Stimulated activated CD8-positive, alpha-beta memory T cell treated with anti-CD3 and anti-CD28 coated beads, Interleukin-7, amount 100 ng/mL, for 4 hours (primary cell): ENCODE measurements at places on chromosomes 5 and 9.

DNA sequence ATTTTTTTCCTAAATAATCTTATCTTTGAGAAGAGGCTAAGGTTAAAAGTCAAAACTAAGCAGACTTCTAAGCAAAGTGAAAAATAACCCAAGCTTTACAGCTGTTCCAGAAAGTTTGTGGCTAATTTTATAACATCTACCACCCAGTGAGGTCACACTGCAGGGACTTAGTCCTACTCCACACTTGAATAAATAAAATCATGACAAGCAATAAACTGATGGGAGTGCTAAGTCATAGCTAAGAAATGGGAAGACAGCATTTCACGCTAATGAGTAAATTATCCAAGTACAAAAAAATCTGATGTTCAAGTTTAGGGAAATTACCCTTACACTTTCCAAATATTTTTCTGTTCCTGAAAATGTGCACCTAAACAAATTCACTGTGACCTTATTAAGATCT, 47.7 kb downstream of the ZNF608 start:
- DNase-seq, result no peak

DNA sequence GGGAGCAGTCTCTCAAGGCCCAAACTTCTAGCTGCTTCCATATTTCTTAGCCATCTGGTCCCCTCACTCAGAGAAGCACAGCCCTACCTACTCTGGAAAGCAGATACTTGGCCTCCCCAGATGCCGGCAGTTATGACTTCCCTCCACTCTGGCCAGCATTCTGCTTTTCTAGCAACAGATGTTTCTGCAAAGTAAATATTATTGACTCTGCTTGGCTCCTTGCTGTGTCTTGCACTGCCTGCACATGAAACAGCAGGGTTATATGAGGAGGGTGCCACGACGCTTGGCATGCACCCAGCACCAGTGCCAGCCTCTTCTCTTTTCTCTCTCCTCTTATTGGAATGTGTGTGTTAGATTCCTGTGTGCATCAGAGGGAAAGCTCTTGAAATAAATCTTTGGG, 99.7 kb downstream of the ARHGAP26 start:
- no peak for DNase-seq

GRCh38 chr5:116766470-116766947, 191.9 kb upstream of the SEMA6A start:
- DNase-seq, result no peak

DNA sequence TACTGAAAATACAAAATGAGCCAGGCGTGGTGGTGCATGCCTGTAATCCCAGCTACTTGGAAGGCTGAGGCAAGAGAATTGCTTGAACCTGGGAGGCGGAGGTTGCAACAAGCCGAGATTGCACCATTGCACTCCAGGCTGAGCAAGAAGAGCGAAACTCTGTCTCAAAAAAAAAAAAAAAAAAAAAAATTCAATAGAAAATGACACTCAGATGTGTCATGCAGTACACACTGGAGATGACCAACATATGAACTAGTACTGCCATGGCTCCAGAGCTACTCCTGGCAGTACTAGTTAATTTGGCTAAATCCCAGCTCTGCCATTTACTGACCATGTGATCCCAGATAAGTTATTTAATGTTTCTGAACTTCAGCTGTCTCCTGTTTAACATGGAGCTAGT, 7.3 kb downstream of the ATOX1 start:
- no peak for DNase-seq

- no peak for DNase-seq
Observed at GRCh38 chr5:179599973-179600372, 23.5 kb downstream of the HNRNPH1 start.

DNA sequence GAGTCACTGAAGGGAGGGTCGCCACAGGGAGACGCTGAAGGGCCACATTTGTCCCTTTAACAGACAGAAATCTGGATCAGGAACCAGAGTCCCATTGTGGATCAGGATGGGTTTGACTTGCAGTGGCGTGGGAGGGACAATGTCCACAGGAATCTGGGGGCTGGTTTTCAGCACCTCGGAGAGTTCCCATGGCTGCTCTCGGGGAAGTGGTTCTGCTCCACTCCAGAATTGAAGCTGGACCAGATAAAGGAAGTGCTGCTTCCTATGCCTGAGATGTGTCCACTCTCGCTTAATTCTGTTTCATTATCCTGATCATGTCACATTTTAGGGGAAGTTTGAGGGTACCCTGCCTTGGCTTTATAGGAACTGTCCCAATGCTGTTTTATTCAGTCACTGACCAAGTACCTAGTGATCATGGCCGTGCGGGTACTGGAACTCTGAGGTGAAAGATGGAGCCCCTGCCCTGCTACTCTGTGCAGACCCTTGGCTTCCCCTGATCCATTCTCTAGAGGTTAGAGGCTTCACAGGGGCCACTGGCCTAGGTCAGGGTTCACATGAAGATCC, 28.7 kb downstream of the ENHO start:
- no peak for DNase-seq

- no peak for DNase-seq
Observed at GRCh38 chr5:142210864-142211412, 102.4 kb downstream of the NDFIP1 start.

DNA sequence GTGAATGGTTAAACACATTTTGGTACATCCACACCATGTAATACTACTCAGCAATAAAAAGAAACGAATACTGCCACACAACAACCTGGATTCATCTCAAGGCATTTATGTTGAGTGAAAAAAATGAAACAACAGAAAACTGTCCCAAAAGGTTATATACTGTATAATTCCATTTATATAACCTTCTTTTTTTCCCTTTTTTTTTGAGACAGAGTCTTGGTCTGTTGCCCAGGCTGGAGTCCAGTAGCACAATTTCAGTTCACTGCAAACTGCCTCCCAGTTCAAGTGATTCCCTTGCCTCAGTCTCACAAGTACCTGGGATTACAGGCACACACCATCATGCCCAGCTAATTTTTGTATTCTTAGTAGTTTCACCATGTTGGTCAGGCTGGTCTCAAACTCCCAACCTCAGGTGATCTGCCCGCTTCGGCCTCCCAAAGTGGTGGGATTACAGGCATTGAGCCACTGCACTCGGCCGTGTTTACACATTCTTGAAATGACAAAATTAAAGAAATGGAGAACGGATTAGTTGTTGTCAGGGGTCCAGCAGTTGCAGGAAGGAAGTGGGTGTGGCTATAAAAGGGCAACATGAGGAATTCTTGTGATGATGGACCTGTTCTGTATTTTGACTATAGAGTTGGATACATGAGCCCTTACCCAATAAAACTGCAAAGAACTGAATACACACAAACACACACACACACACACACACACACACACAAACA, 17.4 kb downstream of the PPP6C start:
- no peak for DNase-seq

DNA sequence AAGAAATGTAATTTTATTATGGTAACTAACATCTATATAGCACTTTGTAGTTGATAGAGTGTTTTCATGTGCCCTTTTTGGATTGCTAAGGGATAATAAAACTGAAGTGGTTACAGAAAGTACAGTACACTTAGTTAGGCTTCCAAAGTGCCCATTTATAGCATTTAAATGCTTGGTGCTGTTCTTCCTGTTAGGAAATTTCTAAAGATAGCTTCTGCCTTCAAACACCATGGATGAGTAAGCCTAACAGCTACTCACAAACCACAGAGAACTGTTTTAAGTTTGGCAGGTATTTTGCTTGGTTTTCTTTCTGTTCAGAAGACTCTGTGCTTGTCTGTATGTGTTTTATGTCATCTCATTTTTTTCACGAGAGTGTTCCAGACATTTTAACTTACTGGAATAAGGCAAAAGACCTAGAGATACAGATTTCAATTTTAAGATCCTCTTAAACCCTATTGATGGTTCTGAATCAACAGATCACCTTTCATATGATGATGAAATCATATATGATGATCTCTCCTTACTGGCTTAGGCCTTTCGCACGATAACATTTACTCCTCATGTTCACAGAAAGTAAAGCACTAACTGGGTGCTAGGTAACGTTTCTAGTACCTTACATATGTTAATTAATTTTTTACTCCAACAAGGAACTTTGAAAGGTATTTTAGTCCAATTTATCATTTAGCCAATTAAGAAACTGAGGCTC, 4.4 kb downstream of the RIMOC1 start:
- no peak for DNase-seq

GRCh38 chr5:136434795-136435194, 69.5 kb upstream of the TRPC7 start:
- DNase-seq, result no peak

DNA sequence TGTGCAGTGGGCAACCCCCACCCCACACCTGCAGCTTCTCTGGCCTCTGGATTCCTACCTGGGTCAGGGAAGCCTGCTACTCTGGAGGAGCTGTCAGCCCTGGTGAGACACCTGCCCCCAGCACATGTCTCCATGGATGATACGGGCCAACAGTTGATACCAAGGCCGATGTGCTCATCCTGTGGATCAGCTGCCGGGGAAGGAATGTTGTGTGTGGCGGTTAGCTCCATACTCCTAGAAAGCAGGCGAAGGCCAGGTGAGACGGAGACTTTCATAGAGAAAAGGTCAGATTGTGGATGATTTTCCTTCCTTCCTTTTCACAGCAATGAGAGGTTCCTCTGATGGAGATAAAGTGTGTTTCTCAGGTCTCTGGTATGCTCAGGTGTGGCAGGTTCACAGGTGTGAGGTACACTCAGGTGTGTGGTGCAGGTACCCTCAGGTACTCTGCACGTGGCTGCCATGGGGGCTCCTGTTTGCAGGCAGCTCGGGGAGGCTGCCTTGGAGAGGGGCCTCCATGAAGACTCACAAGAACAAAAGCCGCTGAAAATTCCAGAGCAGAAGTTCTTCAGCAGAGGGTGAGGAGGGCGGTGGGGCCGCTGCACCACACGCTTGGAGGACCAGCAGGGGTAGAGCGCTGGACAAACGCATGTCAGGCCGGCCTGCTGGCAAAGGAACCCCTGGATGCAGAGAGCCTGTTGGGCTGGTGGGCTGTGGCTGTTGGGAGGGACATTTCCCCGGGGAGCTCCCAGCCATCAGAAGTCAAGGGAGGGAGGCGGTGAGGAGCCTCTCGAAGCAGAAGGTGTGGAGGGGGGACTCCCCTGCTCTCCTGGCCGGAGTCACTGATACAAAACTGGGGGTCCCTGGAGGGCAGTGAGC, 5.1 kb upstream of the AHRR start:
- DNase-seq, result no peak
